ENCODE measurements at places on chromosomes 13 and 19. TPM values are rescaled to one million over a fixed set of nuclear protein-coding genes. Genes with fewer than 3 reads are reported as not detected.

ZNF682 gene
- total RNA-seq: 2.5 TPM

DACH1 gene
- total RNA-seq: 7.9 TPM

PRTN3 gene
- not detected for total RNA-seq

ZNF574 gene
- total RNA-seq: 26.5 TPM

MIER2 gene
- total RNA-seq: 30.7 TPM

PSG6 gene
- not detected for total RNA-seq

KLC3 gene
- 20.9 TPM for total RNA-seq

WASF3 gene
- total RNA-seq: 20.4 TPM

KDELR1 gene
- total RNA-seq: 90.8 TPM

TNFSF11 gene
- total RNA-seq: not detected

GPR183 gene
- total RNA-seq: 12.0 TPM

DCLK1 gene
- total RNA-seq: 36.1 TPM

PDE4C gene
- 0.98 TPM for total RNA-seq

ZNF575 gene
- total RNA-seq: 2.9 TPM

METTL21C gene
- not detected for total RNA-seq

F2RL3 gene
- total RNA-seq: 8.3 TPM

LILRB5 gene
- 12.3 TPM for total RNA-seq

SRRM5 gene
- total RNA-seq: 0.98 TPM

FTL gene
- total RNA-seq: 4,380 TPM

ZNF675 gene
- total RNA-seq: 9.6 TPM

ACOD1 gene
- not detected for total RNA-seq

SIGLEC9 gene
- total RNA-seq: 5.9 TPM

SBSN gene
- total RNA-seq: 162 TPM

Measured in vagina (tissue), 2 donors.